ENCODE measurements at places on chromosomes 13 and 19. TPM values are rescaled to one million over a fixed set of nuclear protein-coding genes. Genes with fewer than 3 reads are reported as not detected.

- H3K27ac ChIP-seq: no peak overlapping the region
- H3K36me3 ChIP-seq: no peaks in the 10 kb centered on the region
- peaks cover 7% of the 10 kb centered on the region for H3K4me1 ChIP-seq
These were observed 370.7 kb downstream of the COG6 start for GRCh38 chr13:40026174-40026585.

DNA sequence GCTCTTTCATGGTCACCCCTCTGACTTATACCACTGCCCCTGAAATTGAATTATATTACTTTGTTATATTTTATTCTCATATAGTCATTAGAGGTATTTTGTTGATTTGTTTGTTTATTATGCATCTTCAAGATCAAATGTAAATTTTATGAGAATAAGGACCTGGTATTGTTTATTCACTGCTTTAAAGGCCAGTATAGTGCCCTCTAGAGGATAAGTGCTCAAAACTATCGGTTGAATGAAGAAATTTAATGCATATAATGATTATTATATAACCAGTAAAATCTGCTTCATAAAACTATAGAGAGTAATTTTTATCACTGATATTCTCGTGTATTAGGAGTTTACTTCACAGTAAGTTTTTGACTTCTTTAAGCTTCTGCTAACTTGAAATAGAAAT lies 1401.9 kb downstream of the SLITRK1 start:
- H3K36me3 ChIP-seq: no peaks in the 10 kb centered on the region
- DNase-seq: peak; percentile 51
- no peak overlapping the region for H3K27ac ChIP-seq
- no peaks in the 10 kb centered on the region for H3K4me1 ChIP-seq
- H3K27me3 ChIP-seq: no peaks in the 10 kb centered on the region

GRCh38 chr13:48096670-48097069 lies 1.8 kb upstream of the MED4 start:
- H3K4me1 ChIP-seq: peaks cover 13% of the 10 kb centered on the region
- H3K36me3 ChIP-seq: no peaks in the 10 kb centered on the region
- H3K27me3 ChIP-seq: no peaks in the 10 kb centered on the region
- no peak overlapping the region for H3K27ac ChIP-seq
- H3K4me3 ChIP-seq: no peak overlapping the region
- DNase-seq: peak; percentile 42

DNA sequence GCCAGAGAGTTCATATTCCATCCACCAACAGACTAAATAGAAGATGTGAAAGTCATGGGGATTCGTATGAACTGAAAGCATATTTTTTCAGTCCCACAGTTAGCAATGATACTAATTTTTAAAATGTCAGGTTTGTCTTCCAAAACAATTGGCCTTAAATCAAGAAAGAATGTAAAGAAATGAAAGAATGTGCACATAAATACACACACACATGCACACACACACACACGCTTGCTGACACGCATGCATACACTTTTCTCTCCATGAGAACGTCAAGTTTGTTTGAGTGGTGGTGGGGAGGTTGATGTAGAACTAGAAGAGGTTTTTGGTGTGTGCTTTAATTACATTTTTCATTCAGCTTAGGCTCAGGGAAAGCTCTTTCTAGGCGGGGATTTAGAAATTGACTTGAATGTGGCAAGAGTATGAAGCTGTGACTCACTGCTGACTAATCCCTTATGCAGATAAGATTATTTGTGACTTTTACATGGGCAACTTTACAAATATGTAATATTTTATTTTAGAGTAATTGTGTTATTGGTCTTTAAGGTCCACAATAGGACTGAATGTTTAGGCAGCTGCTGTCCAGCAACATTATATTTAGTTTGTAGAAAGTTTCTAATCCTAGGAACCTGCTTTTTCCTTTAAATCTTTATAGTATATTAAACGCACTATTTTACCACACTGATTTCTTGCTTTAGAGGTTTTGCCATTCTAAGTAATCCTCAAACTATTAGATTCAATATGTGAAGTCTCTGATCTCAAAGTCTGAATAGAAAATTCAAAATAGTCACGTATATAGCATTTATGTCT lies 18.8 kb downstream of the FLT1 start:
- no peak overlapping the region for H3K4me3 ChIP-seq
- peaks cover 49% of the 10 kb centered on the region for H3K4me1 ChIP-seq
- no peaks in the 10 kb centered on the region for H3K27me3 ChIP-seq

GRCh38 chr13:39245688-39246087 lies 207.4 kb downstream of the NHLRC3 start:
- no peak for DNase-seq
- H3K27ac ChIP-seq: no peak overlapping the region
- H3K4me1 ChIP-seq: no peaks in the 10 kb centered on the region
- H3K36me3 ChIP-seq: no peaks in the 10 kb centered on the region

DNA sequence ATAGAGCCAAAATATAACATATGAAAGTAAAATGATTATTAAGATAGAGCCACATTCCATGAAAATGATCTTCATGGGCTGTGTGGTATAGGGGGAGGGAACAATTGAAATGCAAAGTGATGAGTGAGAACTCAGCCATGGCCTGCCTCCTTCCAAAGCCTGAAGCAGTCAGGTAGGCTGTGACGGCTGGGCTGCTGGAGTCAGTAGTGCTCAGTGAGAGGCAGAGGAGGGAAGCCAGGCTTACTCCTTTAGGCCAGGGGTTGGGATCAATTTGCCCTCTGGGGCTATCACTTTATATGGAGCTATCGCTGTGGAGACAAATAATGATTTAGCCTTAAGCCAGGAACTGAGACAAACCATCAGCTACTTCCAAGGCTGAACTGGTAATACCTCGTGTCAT lies 654.9 kb downstream of the FGF9 start:
- H3K27ac ChIP-seq: no peak overlapping the region
- no peaks in the 10 kb centered on the region for H3K27me3 ChIP-seq
- peak; percentile 67 for DNase-seq
- H3K4me3 ChIP-seq: no peak overlapping the region
- peaks cover 6% of the 10 kb centered on the region for H3K4me1 ChIP-seq

Gene ZNF667
- 8.6 TPM for total RNA-seq

Gene METTL21C
- not detected for total RNA-seq
